Activated T-cell treated with anti-CD3 and anti-CD28 coated beads, Interleukin-2, amount 50 U/mL, for 1 hour (primary cell): ENCODE measurements at places on chromosomes 3 and 15.

- peak; percentile 54 for DNase-seq
These were observed 1.4 kb downstream of the ETV5 start for GRCh38 chr3:186107215-186108105.

DNA sequence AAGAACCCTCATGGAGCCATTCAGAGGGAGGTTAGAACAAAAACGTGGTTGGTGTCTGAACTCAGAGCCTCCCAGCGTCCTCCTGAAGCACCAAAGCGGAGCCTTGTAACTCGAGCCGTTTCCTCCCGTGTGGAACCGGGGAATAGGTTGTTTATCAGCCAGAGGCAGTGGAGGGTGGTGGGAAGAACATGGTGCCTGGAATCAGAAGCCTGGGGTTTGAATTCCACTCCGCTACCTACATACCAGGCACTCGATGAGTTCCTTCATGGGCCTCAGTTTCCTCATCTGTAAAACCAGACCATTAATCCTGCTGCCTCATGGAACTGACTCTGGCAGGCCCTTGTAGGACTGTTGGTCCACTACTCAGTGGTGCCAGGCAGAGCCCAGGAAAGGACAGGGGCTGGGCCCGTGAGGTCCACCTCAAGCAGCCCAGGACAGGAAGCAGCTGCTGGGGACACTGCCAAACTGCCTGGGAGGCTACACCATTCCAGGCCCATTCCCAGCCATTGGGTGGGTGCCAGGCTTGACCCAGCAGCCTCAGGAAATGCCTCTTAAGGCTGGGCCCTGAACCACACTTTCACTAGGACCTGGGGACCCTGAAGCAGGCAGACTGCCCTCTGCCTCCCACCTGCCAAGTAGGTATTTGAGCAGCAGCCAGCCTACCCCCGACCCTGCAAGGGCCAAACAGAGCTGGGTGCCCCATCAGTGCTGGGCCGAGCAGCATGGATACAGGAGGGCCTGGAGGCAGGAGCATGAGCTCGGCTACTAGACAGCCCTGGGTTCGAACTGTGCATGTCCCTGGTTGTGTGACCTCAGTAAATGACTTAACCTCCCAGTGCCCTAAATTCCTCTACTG is 33.4 kb downstream of the PRKCD start:
- DNase-seq = no peak

DNA sequence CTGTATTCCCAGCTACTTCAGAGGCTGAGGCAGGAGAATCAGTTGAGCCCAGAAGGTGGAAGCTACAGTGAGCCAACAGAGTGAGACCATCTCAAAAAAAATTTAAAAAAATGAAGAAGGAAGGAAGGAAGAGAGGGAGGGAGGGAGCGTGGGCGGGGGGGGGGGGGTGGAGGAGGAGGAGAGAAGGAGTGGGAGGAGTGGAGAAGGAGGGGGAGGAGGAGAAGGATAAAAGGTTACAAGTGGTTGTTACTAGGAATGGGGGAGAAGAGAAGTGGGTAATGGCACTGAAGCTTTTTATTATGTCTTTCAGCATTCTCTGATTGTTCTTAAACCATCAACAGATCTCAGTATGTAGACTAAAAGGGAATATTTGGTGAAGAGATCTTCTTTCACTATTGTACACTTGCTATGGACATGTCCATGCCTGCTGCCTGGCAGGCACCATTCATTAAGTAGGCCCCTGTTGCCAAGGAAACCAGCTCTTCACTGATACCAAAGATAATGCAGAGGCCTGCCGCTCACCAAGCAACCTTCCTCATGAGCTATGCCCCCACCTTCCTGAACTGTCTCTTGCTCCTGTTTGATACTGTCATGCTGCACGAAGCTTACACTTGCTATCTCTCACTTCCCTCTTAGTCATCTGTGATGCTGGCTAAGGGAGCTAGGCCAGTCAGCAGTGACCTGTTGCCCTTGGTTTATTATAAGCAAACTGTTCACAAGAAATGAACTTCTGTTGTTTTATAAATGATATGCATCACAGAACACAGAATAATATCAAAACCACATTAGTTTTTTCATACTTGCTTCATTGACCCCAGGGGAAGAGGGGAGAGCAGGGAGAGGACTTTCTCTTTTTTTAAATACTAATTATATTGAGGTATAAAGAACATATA is 23.1 kb downstream of the EPM2AIP1 start:
- no peak for DNase-seq

- no peak for DNase-seq
These were observed 100.2 kb downstream of the SNRPN start for GRCh38 chr15:25054943-25055342.

GRCh38 chr15:76433798-76434400 is 97.3 kb downstream of the ISL2 start:
- no peak for DNase-seq

- DNase-seq = no peak
These were observed 315.6 kb upstream of the ATP10A start for GRCh38 chr15:26178640-26179220.

- DNase-seq = no peak
These were observed 462.2 kb downstream of the GRM7 start for GRCh38 chr3:7322957-7323669.

- no peak for DNase-seq
These were observed 42.5 kb upstream of the KCNH8 start for GRCh38 chr3:19105826-19106225.

- no peak for DNase-seq
These were observed 247.5 kb upstream of the SLITRK3 start for GRCh38 chr3:165443664-165444063.

DNA sequence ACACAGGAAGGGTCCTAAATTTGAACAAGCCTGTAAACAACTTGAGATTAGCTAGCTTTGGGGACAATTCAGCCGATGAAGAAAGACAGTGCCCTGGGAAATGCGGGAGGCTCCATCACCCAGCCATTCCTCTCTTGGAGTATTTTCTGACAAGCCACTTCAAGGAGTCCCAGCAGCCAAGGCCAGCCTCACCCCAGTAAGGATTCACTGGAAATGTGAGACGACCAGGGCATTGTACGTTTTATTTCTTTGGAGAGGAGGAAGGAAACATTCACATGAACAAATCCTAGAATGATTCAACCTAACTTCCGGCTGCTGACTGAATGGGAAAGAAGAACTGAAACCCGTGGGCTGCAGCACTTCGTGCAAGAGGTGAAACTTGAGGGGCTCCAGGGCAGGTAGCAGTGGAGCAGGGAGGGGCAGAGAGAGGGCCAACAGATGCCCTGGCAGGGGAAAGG is 116.4 kb upstream of the ARHGEF3 start:
- no peak for DNase-seq

GRCh38 chr15:64122936-64123351 is 27.2 kb downstream of the SNX1 start:
- no peak for DNase-seq

DNA sequence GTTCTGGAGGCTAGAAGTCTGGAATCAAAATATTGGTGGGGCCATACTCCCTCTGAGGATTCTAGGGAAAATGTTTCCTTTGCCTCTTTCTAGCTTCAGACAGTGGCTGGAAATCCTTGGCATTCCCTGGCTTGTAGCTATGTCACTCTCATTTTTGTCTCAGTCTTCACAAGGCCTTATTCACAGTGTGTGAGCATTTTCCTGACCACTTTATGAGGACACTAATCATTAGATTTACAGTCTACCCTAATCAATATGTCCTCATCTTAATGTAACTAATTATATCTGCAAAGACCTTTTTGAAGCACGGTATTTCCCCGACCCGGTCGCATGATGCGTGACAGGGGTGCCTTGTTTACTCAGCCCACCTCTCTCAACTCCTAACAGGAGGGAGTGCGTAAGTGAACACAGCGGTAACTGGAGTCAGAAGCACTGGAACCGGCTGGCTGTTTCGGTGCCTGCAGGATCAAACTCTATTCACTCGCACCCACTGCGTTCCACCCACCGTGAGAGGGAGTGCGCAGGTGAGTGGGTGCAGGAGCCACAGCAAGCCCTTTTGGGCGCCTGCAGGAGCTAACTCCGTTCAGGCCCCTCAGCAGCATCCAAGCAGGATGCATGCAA is 155.0 kb downstream of the EPHA3 start:
- no peak for DNase-seq

DNA sequence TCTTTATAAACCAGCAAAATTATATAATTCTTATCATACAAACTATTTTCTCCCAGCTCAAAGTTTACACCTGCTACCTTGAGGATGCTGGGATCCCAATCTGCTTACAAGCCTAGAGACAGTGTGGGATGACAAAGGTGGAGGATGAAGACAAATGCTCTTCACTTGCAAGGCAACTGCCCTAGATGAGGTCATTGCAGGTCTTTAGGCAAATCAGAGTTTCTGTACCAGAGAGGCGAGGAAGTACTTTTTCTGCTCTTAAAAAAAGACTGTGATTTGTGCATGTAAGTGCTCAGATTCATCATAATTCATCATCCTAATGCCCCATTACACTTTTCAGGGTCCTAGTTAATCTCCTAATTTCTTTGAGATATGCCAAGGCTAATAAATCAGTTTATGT is 376.1 kb downstream of the ZPLD1 start:
- DNase-seq = no peak

GRCh38 chr15:65338366-65338765 is 33.9 kb downstream of the RNU5B-1 start:
- no peak for DNase-seq
